Right renal pelvis (tissue), 4 donors: ENCODE measurements at places on chromosomes 3 and 15. TPM values are rescaled to one million over a fixed set of nuclear protein-coding genes. Genes with fewer than 3 reads are reported as not detected.

- DNase-seq, result peak; percentile 4
Measured at GRCh38 chr3:11060500-11061251, 68.1 kb downstream of the SLC6A1 start.

DNA sequence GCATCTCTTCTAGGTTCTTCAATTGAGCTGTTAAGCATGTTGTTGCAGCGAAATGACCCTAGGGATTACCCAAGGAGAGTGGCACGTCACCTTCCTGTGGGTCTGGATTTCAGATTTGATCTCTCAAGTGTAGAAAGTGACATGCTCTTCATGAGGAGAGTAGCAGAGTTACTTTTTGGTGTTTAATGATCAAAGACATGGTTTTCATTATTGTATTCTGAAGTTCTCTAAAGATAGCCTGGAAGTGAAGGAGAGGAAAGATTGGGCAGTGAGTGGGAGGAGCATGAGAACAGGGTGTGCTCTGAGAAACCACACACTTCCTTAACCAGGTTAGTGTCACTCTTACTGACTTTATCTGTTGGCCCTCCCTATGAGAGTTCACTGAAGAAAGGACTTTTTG is 153.6 kb downstream of the AKAP13 start:
- no peak for DNase-seq

GRCh38 chr3:119636249-119636648 is 24.1 kb downstream of the POPDC2 start:
- no peak for DNase-seq

The CLRN1 gene
- polyA plus RNA-seq, result not detected

The A4GNT gene
- polyA plus RNA-seq, result 1.6 TPM
